ENCODE measurements at places on chromosomes 4 and X.

DNA sequence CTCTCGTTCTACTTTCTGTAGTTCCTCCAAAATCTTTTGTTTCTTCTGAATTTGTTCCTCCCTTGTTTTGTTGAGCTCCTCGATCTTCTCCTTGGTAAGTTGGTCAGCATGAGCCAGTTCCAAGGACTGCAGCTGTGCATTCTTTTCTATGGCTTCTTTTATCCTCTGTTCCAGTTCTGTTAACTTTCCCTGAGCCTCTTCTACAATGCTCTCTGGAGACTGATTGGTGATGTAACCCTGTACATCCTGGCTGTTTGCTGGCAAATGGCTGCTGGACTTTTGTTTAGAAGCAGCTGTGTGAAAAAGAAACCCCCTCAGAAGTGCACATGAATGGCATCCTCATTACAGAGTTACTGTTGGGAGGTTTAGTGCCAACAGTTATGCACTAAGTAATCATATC is 70.5 kb upstream of the COX18 start:
- no peak for DNase-seq

- no peak for DNase-seq
Observed at GRCh38 chr4:41006141-41006540, 208.2 kb downstream of the APBB2 start.

DNA sequence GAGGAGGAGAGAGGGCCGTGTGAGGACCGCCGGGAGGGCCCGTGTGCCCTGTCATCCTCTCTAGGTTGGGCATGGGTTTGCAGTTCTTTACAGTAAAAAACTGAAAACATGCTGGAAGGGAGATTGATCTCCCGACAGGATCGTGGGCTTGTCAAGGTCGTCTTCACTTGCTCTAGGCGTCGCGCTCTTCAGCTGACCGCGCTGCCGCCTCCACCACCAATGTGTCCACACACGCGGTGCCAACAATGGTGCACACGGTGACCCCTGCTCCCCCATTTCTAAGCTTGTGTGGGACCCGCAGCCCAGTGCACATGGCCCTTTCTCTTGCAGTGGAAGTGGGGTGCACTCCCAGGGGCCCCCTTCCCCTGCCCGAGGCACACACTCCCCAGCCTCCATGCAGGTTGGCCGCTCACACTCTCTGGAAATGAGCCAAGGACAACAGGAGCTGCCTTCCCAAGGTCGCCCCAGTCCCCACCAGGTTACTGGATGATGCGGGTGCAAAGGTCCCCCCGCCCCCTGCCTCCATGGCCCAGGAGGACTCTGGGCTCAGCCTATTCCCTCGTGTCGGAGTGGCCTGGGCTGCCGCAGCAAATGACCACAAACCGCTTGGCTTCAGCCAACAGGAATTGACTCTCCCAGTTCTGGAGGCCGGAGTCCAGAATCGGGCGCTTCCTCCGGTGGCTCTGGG is 1.7 kb upstream of the ZFP92 start:
- DNase-seq, result no peak

DNA sequence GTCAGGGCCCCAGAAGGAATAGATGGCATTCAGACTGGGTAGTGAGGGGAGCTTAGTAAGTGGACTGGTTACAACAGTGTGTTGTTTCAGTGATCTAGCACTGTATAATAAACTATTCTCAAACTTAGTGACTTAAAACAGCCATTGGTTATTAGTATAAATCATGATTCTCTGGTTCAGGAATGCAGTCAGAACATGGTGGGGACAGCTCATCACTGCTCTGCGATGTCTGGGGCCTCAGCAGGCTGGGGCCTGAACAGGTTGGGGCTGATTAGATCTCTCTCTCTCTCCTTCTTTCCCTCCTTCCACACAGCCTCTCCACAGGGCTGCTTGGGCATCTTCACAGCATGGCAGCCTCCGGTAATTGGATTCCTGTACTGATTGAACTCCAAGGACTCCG is 160.4 kb downstream of the GATB start:
- no peak for DNase-seq

GRCh38 chr4:169009286-169010124 is 550 bp downstream of the CBR4 start:
- DNase-seq, result peak; percentile 64

- no peak for DNase-seq
Observed at GRCh38 chrX:66601522-66601921, 37.4 kb downstream of the EDA2R start.

DNA sequence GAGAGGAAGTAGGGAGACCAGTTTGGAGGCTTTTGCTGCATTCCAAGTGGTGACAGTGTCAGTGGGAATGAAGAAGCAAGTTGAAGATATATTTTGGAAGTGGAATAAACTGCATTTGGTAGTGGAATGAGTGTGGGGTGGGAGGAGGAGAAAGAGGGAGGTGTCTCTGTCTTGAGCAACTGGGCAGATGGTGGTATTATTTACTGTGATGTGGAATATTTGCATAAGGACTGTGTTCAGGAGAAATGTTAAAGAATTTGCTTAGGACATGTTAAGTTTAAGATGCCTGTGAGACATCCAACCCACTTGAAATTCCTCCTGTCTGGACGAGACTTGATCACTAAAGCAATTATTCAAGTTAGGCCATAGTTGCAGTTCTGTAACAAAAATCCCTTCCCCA is 448.9 kb upstream of the AMOT start:
- DNase-seq, result no peak

DNA sequence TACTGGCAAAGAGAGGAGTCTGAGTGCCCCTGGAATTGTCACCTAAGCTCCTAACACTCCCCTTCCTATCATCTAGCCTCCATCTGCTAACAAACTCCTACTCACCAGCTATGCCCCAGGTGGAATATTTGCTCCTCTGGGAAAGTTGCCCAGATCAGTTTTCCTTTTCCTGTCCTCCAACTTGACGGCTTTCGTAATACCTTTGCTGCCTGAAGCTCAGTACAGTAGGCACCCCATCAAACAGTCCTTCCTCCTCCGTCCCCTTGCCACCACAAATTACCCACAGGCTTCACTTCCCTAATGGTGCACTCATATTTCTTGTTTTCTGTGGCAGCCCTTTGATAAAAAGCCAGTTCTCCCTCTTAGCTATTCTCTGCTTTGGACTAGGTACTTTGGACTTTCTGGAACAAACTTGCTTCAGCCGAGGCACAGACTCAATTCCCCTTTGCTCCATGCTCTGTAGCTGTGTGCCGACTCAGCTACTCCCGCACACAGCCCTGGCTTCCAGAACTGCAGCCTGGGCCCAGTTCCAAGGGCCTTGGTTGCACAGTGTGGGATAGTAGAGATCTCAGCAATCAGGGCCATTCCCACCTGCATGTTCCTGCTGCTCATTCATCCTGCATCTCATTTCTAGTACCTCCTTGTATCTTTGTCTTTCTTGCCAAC is 605.1 kb downstream of the BCOR start:
- DNase-seq, result no peak

DNA sequence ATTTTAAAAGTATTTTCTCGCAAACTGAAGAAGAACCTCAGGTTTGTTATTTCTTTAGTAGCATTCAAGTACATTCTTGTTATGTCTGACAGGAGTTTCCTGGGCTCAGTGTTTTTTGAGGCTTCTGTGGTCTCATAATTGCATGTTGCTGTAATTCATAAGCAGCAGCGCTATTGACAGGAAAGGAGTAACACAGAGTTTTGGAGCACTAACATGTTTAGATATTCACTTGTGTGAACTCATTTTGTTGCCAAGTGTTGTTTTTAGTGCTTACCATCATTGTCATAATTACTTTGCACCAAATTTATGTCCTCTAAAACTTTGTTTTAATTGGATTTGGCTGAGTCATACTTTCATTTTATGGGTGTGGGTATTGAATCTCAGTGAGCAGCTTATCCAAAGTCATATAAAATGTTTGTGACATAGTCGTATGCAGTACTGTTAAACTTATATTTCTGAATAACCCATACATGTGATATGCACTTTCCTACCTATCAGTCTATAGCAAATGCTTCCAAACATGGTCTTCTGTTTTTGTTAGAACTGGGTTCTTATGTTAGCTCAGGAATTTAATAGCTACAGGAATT is 358.7 kb upstream of the CTSO start:
- DNase-seq, result no peak

- DNase-seq, result no peak
Observed at GRCh38 chr4:179112441-179113170, 1670.4 kb upstream of the AGA start.

- no peak for DNase-seq
Observed at GRCh38 chr4:8148159-8148558, 10.5 kb downstream of the ABLIM2 start.

DNA sequence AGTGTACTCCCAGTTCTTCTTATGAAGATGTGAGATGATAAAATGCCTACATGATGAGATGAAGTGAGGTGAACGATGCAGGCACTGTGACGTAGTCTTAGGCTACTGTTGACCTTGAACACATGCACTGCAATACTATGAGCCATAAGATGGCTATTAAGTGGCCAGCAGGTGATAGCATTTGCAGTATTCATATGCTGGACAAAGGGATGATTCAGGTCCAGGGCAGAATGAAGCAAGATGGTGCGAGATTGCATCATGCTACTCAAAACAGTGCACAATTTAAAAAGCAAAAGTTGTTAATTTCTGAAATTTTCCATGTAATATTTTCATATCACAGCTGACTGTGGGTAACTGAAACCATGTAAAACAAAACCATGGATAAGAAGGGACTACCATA is 781.4 kb downstream of the PCDH18 start:
- peak; percentile 80 for DNase-seq

DNA sequence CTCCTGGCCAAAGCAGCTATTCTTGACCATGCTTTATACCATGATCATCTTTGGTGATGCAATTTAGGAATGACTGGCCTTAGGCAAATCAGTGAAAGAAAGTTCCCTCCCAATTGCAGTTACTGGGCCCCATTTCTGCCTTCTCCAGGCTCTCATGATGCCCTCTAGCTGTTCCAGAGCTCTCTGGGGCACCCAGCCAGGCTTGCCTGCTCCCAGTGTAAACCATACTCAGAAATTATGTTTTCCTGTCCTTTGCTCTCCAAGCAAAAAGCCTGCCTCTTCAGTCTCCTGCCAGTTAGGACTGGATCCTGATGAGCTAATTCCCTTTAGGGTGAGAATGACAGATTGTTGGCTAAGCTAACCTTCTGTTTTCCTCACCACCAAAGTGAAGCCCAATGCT is 85.3 kb upstream of the RBPJ start:
- peak; percentile 47 for DNase-seq

DNA sequence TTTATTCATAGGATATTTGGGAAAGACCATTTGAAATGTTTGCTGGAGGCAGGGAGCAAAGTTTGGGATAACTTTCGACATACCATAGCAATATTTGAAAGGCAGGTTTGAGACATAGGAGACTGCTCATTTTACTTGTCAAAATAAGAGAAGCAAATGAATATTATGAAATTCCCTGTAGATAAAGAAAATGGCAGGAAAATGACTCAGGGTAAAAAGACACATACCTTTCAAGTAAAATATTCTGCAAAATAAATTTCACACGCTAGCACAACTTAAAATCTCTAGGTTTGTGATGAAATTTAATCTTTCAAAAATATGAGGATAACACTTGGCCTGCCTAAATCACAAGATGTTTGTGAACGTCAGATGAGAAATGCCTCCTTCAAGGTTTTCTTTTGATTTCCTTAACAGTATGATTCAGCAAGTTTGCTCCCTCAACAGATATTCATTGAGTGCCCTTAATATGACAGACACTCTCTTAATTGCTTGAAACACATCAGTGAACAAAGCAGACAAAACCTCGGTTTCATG is 6.6 kb downstream of the TMEM156 start:
- DNase-seq, result peak; percentile 89

Measured in amniotic epithelial cell (primary cell).